ENCODE measurements at places on chromosomes 5 and 9.

DNA sequence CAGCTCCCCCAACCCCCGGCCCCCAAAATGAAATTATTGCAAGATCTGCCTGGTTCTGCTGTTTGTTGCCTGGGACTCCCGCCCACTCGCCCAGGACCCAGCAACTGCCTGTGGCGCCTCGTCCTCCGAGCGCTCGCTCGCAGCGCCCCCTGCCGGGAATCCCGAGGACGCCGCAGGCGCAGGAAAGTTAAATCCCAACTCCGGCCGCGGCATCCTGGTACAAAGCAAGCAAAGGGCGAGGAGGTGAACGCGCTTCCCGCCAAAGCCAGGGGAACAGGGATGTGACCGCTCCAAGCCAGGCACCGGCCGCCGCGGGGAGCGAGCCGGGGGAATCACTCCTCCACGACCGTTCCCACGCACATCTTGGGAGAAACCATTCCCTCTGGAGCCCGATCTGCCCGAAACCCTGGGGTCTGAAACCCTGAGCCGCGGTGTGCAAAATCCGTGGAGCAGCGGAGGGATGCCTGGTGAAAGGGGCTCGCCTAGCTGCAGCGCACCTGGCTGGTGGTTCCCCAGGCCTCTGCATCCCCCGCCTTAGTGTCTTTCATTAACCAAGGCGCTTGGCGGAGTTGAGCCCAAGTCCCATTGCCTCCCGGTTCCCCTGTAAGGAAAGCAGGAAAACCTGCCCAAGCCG, 1.3 kb downstream of the SEMA5A start:
- DNase-seq, result peak; percentile 9

DNA sequence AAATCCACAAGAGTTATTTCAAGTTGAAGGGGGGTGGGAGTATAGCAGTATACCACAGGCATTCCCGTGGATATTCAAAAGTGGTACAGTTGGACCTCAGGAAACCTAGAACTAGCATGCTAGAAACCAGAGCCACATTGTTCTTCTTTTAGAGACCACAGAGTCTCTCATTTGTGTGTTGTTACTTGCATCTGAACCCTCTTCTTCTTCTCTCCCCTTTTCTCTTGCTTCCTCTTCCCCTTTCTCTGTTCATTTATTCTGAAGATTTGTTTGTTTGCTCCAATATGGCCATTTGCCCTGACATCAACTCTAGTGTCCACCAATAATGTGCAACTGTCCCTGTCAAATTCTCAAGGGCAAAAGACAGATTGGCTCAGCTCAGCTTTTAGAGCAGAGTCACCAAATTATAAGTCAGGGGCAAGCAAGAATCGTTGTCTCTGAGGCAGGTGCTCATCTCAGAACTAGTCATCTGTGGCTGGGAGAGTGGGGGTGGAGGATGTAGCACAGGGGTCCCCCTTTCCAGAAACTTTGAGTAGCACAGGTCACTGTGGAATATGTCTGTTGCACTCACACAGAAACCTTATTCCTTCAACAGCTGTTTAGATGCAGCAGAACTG, 321.1 kb downstream of the ARRDC3 start:
- no peak for DNase-seq

DNA sequence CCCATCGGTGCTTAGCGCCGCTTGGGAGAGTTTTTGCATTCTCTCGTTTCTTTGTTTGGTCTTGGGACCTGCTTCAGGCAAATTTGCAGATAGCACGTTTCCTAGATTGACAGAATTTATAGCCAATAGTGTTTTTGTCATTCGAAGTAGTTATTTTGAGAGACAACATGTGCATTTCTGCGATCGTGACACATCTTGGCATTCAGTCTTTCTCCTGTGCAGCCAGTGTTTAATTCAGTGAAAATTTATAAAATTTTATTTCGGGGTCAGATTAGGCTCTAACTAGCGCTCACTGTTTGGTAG, 830 bp downstream of the PRRC1 start:
- peak; percentile 42 for DNase-seq

- DNase-seq, result no peak
Observed at GRCh38 chr5:172971482-172971881, 12.1 kb upstream of the ATP6V0E1 start.

- no peak for DNase-seq
Observed at GRCh38 chr5:127088251-127088650, 14.9 kb upstream of the C5orf63 start.

DNA sequence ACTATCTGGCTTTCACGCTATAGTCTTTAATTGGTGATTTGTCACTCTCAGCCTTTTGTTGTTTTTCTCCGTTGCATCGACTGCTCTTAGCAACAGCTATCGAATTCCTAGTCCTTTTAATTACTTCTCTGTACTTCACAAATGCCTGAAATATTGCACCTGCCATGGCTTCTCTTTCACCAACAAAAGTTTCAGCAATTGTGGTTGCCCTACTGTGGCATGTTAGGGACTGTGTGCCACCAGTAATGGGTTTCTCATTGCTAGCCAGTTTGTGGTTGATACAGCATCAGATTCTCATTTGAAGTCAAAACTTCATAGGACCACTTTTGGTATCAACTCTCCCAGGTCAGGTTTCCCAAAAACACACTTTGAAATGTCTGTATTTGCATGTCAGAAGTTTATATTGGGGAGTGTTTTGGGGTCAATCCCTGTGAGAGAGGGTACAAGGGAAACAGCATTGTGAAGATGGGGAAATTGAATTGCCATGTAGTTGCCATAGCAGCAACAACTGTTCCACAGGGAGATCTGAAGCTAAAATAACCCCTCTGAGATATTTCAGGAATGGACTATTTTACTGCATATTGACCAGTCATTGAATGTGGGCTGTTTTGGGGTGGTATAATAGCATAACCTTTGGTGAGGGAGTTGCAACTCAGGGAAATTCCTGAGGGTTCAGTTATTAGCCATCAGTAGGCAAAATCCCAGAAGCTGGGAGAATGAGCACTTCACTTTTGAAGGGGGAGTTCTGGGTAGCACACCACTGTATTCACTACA, 99.2 kb downstream of the WDR70 start:
- DNase-seq, result no peak

DNA sequence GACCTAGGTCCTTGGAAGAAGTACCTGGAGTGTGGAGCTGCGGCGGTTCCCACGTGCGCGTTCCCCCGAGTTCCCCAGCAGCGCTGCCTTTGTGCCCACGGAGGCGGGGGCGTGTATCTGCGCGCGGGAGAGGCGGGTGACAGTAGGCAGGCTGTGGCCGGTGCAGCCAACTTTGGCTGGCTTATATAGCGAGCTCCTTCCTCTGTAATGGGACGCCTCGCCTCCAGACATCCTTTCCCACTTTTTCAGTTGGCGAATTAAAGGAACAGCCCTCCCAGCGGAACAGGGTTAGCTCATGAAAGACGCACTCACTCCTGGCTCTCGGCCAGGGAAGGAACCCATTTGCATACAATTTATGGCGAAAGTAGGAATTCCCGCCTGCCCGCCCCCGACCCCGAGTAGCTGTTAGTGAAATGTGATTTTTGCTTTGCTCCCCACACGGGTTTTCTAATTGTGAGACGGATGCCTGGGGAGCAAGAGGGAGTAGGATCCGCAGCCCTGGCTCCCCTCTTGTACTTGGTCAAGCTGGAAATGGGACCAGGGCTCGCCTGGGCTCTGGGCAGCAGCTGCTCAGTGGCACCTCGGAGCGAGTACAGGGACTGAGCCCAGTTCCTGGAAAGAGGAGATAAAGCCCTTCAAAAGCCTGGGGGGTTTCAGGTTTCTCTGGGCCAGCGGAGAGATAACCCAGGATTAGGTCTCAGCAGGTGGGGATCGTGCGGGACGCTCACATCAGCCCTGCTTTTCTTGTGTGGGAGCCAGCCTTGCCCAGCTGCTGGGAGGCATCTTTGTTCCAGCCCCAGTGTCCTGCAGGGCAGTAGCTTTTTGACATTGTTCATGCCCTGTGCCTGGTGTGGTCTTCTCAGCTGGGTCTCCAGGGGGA, at the start of gene TNC:
TSS of gene TNC (minus strand) at position 159 of the 880 bp plus-strand sequence. CDS start 27,139 bp downstream, outside the sequence.
- no peak for DNase-seq

DNA sequence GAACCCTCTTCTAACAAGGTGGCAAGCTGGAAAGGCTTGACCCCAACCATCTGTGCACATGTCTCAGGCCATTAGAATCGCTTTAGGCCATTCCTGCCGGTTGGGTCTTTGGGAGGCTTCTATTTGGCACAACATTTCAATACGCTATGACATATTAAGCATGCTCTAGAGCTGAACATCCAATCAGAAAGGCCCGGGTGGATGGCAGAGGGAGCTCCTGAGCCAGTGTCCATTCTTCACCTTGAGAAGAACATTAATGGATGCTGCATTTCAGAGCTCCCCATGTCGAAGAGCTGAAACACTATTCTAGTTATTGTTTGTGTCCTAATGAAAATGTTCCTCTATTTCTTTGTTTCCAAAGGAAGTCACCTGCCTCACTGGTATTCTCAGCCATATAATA, 12.8 kb downstream of the SPATA9 start:
- no peak for DNase-seq

GRCh38 chr5:160092960-160093707, 26.1 kb downstream of the PWWP2A start:
- DNase-seq, result no peak

GRCh38 chr5:158679221-158679641, 420.5 kb downstream of the EBF1 start:
- no peak for DNase-seq

GRCh38 chr5:34734326-34734725, 78.2 kb downstream of the RAI14 start:
- no peak for DNase-seq

DNA sequence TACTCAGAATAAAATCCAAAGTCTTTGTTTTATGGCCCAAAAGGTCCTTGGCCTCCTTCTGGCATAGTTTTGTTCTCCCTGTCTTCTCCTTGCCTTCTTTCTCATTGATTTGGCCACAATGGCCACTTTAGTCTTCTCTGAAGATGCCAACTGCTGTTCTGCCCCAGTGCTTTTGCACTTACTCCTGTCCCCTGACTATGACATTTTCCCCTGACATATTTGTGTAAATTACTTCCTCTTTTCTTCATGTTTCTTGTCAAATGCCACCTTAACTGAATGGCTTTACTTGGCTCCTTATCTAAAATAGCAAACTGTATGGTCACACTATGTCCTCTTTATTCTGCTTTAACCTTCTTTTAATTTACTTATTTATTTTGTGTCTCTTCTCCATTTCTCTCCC, 484.7 kb upstream of the ARRDC3 start:
- DNase-seq, result no peak

DNA sequence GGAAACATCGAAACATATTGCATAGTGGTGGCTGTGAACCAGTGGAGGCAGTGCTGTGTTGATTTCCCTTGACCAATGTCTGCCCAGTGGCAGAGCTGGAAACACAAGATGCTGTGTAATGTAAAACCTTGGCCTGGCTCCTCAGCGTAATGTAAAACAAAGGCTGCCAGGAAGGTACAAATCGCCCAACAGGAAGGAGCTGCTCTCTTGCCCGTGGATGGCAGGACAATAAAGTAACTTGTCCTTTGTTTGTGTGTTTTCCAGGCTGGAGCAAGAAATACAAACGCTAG, 143.4 kb downstream of the PALM2AKAP2 start:
- no peak for DNase-seq

- DNase-seq, result no peak
Observed at GRCh38 chr9:118976160-118976559, 393.1 kb downstream of the BRINP1 start.

GRCh38 chr9:109456811-109457210, 41.3 kb downstream of the PTPN3 start:
- DNase-seq, result no peak

DNA sequence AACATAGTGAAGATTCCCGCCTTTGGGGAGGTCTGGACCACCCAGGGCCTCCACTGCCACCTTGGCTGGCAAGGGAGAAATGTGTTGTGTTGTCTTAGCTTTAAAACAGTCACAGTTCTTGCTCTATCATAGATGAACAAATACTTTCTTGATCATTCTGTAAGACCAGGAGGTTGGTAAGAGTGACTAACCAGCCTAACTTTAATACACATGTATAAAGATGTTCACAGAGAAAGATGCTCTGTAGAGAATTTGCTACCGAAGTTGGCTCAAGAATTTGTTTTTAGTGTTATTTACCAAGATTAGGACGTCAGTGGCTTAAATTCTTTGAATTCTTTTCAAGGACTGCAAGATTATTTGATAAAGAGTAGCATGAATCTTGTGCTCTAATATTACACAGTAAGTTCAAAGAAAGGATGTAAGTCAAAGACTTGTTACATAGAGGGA, 28.4 kb downstream of the GLRX start:
- DNase-seq, result no peak

DNA sequence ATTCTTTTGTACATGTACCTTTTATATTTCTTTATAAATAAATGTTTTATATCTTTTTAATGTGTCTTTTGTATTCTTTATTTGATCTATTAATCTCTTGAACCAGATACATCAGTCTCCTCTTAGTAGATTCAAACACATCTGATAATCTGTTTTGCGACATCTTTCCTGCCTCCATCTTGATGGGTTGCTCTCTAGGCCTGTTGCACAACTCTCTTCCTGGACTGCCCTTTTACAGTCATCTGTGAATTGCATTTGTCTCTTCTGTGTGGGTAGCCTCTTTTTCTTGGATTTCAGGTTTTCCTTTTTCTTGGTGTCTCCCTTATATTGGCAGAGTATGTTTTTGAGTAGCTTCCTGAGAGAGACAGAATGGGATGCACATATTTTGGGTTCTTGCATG, 6.2 kb downstream of the ZFYVE16 start:
- DNase-seq, result no peak

DNA sequence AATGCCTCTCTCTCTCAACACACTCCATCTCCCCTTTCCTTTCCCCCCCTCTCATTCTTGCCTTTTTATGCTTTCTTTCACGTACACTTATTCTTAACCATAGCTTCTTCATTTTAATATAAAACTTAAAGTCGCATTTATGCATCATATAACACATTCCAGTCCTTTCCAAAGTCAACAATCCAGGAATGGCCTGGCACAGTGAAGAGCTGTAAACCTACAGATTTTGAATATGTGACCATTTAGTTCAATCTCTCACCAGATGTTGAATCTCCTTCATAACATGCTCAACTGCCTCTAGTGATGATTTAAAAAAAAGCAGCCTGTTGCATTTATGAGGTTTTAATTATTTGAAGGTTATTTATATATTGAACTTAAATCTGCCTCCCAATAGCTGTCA, 186.2 kb upstream of the GRAMD2B start:
- no peak for DNase-seq

GRCh38 chr5:131792896-131793295, 3.9 kb downstream of the FNIP1 start:
- DNase-seq, result no peak

- DNase-seq, result no peak
Observed at GRCh38 chr5:140348104-140348503, 1.7 kb upstream of the HBEGF start.

DNA sequence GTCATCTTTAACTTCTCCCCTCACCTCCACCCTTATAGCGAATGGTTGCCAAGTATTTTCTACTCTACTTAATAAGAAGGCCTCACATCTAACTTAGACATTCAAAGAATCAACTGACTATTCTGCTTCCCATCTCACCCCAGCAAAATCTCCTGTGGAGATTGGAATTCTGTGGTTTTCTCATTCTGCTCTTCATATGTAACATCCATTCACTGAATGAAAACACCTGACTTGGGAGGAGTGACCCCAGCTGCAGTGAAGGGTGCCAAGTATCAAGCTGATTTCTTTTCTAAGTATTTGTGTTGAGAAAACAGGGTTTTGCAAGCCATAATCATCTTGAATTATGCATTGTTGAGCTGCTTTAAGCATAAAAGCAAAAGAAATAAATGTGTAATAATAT, 42.5 kb upstream of the TAF1L start:
- DNase-seq, result no peak

- DNase-seq, result no peak
Observed at GRCh38 chr5:78549043-78549442, 99.5 kb downstream of the LHFPL2 start.
